Adipose tissue (tissue), 3 donors: ENCODE measurements at places on chromosomes 2 and 18. TPM values are rescaled to one million over a fixed set of nuclear protein-coding genes. Genes with fewer than 3 reads are reported as not detected.

SPDYA gene
- polyA plus RNA-seq = not detected

SRD5A2 gene
- under 0.01 TPM for polyA plus RNA-seq

DHRS9 gene
- polyA plus RNA-seq = 4.0 TPM

IL1RN gene
- 21.7 TPM for polyA plus RNA-seq

SERPINB10 gene
- polyA plus RNA-seq = 0.27 TPM

RHBDD1 gene
- polyA plus RNA-seq = 6.0 TPM

PTPRN gene
- 15.5 TPM for polyA plus RNA-seq

FAP gene
- 0.77 TPM for polyA plus RNA-seq

KYNU gene
- 0.30 TPM for polyA plus RNA-seq

OSR1 gene
- polyA plus RNA-seq = 20.3 TPM

HOXD3 gene
- 0.22 TPM for polyA plus RNA-seq

SERPINB11 gene
- not detected for polyA plus RNA-seq

TPO gene
- 1.0 TPM for polyA plus RNA-seq

CD8A gene
- 1.7 TPM for polyA plus RNA-seq

C2orf74 gene
- 11.4 TPM for polyA plus RNA-seq

GREB1L gene
- polyA plus RNA-seq = 3.8 TPM

ANKRD23 gene
- polyA plus RNA-seq = 1.0 TPM

HDLBP gene
- 187 TPM for polyA plus RNA-seq

PPP1R1C gene
- 0.28 TPM for polyA plus RNA-seq

SIX2 gene
- polyA plus RNA-seq = 2.9 TPM

FER1L5 gene
- polyA plus RNA-seq = 0.49 TPM

TGFA gene
- polyA plus RNA-seq = 0.74 TPM

TRIM54 gene
- 1.3 TPM for polyA plus RNA-seq

DNER gene
- polyA plus RNA-seq = 0.30 TPM

MRPL53 gene
- polyA plus RNA-seq = 84.6 TPM

FAM228B gene
- 10.8 TPM for polyA plus RNA-seq

KDSR gene
- 31.5 TPM for polyA plus RNA-seq

RIT2 gene
- not detected for polyA plus RNA-seq

CD28 gene
- 0.59 TPM for polyA plus RNA-seq

PASK gene
- polyA plus RNA-seq = 3.7 TPM

SLC4A5 gene
- polyA plus RNA-seq = 1.0 TPM

IDH1 gene
- polyA plus RNA-seq = 99.9 TPM

OR6B2 gene
- polyA plus RNA-seq = not detected

GAL3ST2 gene
- polyA plus RNA-seq = 0.09 TPM
